Nephron progenitor cell (in vitro differentiated cells): ENCODE measurements at places on chromosomes 6 and 20.

DNA sequence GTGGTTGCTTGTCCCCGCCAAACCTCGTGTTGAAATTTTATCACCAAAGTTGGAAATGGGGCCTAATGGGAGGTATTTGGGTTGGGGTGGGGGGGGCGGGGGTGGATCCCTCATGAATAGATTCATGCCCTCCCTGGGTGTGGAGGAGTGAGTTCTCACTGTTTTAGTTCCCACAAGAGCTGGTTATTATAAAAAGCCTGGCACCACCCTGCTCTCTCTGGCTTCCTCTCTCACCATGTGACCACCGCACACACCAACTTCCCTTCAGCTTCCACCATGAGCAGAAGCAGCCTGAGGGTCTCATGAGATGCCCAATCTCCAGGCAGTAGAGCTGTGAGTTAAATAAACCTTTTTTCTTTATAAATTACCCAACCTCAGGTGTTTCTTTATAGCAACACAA lies 111.3 kb downstream of the PRDM1 start:
- no peak for DNase-seq

DNA sequence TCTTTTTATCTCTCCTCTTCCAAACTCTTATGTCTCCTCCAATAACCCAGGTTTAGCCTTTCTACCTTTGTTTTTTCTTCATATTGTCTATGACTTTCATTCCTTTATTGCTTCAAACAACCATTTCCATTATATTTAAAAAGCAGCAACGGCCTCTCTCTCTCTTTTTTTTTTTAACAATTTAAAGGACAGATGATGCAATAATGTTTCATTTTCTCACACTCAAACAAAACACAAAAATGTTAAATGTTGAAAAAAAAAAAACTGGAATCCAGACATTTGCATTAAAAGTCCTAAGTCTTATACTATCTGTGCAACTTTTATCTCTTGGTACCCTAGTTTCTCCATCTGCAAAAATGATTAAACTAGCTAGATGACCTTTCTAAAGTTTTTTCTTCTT lies 105.8 kb downstream of the LMBRD1 start:
- DNase-seq = no peak

- DNase-seq = no peak
These were observed 128.9 kb upstream of the PMEPA1 start for GRCh38 chr20:57838670-57839151.

- no peak for DNase-seq
These were observed at the start of gene THEMIS for GRCh38 chr6:127900935-127901334. Gene THEMIS, minus strand, starts transcription at chr6:127901058. Its CDS starts 126 bp downstream, at chr6:127900932.

GRCh38 chr6:111747396-111747795 lies 125.9 kb downstream of the FYN start:
- DNase-seq = no peak

- no peak for DNase-seq
These were observed 28.6 kb downstream of the RALY start for GRCh38 chr20:34022151-34022838.

DNA sequence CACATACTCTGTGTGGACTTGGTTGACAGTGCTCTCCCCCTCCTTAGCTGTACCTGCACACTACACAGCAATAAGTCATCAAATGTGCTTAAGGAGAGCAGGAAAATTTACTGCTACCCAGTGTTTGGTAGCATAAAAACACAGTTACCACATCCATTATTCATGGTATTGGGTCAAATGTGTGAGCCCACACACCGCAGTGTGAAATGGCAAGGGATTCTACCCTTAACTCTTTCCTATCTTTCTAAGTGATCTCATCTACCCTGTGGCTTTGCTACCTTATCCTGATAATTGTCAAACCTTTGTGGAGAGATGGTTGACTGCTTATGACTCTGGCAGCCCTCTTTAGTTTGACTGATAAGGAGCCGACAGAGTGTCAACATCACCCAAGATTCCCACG lies 47.6 kb downstream of the STX11 start:
- DNase-seq = no peak
